ENCODE measurements at places on chromosomes 1 and 21.

DNA sequence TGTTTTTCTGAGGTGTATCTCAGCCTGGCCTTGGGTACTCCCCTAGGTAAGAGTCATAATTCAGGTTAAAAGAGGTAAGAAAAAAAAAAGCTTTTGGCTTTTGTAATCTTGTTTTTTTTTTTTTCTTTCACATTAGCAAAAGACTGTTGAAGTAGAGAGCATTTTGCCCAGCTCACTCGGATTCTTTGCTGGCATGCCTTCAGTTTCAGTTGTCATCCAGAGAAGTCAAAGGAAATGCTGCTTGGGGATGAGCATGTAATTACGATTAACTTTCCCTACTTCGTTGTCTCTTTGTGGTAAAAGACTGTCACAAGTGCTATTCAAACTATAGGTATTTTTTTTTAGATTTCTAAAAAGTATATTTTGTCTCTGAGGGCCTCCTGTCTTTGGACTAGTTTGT, 6.3 kb downstream of the BACH1 start:
- DNase-seq = no peak

DNA sequence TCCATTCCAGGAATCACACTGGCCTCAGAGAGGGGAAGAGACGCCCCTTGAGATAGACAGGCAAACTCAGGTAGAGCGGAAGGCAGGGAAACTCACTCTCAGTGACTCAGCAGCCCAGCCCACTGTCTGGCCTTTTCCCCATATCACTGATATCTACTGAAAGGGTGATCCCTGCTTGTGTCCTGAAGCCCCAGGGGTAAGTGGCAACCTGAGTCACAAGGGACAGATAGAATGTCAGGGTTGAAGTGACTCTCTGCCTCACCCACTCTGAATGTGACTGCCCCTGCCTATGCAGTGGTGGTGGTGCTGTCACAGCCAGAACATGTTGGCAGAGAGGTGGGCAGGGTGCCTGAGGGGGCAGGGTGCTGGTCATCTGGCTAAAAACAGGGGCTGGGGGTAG, 157.5 kb upstream of the FGGY start:
- DNase-seq = no peak

- DNase-seq = no peak
These were observed 31.9 kb upstream of the DENND1B start for GRCh38 chr1:197807216-197807615.

DNA sequence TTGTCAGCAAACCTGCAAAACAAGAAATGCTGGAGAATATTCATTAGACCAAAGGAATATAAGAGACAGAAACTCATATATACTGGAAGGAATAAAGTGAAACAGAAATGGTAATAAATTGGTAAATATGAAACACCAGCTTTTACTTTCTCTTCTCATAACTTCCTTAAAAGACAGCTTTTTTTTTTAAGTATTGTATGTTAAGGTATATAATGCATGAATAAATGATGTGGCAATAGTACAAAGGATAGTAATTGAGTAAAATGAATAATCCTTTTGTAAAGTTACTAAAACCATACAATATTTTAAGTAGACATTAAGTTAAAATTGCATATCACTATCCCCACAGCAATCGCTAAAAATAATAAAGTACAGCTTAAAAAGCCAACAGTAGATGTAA, 64.8 kb downstream of the TRIM33 start:
- DNase-seq = no peak

- DNase-seq = no peak
These were observed 15.1 kb upstream of the ST6GALNAC3 start for GRCh38 chr1:76059451-76059850.

DNA sequence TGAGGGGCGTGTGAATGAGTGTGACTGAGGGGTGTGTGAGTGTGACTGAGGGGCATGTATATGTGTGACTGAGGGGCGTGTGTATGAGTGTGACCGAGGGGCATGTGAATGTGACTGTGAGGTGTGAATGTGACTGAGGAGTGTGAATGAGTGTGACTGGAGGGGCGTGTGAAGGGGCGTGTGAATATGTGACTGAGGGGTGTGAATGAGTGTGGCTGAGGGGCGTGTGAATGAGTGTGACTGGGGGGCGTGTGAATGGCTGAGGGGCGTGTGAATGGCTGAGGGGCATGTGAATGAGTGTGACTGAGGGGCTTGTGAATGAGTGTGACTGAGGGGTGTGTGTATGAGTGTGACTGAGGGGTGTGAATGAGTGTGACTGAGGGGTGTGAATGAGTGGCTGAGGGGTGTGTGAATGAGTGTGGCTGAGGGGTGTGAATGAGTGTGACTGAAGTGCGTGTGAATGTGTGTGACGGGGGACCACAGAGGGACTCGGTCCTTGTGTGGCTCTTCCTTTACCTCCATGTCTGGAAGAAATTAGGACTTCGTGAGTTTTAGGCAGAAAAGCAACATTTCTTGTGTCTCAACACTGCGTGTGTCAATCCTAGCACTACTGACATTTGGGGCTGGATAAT, 105.8 kb downstream of the GLIS1 start:
- no peak for DNase-seq

DNA sequence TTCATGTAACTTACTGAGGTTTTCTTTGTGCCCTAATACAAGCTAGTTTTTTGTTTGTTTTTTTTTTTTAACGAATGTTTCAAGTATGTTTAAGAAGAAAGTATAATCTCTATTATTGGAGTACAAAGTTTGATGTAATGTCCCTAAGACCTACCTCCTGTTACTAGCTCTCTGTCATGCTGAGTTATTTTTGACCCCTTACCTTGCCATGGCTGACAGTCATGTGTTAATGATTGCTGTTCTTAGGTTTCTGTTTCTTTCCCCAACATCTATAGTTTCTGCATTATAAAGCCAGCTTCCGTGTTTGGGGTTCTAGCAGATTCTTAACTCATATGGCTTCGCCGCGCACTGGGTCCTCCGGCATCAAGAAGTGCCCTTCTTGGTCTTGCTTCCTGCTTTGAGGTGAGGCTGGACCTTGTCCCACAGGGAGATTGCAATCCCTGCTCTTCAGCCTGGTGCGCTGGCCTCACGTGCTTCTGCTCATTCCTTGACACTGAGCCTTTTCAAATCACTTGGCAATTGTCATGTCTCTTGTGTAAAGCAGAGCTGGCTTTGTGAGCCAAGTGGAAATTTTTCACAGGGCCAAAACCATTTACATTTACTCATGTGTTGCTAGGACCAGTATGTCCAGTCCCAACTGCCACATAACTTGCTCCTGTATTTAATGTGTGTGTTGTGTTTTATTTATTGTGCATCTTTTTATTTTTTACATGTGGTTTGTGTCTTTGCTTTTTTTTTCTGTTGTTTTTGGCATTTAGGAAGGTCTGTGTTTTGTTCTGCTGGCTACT, 135.0 kb upstream of the COL6A1 start:
- DNase-seq = no peak

- no peak for DNase-seq
These were observed 40.4 kb upstream of the ZSWIM5 start for GRCh38 chr1:45246760-45247159.

DNA sequence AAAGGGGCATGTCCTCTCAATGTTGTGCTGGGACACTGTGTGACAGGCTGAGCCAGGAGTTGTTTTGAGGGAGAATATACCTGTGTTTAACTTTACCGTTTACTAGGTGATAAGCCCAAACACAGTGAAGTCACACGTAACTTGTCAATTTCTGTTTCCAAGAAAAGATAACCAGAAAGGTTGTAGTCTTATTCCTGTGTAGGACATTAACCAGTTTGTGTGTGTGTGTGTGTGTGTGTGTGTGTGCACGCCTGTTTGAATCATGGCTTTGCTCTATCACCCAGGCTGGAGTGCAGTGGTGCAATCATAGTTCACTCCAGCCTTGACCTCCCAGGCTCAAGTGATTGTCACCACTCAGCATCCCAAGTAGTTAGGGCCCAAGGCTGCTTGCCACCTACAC, 83.6 kb downstream of the MRPS6 start:
- DNase-seq = no peak

DNA sequence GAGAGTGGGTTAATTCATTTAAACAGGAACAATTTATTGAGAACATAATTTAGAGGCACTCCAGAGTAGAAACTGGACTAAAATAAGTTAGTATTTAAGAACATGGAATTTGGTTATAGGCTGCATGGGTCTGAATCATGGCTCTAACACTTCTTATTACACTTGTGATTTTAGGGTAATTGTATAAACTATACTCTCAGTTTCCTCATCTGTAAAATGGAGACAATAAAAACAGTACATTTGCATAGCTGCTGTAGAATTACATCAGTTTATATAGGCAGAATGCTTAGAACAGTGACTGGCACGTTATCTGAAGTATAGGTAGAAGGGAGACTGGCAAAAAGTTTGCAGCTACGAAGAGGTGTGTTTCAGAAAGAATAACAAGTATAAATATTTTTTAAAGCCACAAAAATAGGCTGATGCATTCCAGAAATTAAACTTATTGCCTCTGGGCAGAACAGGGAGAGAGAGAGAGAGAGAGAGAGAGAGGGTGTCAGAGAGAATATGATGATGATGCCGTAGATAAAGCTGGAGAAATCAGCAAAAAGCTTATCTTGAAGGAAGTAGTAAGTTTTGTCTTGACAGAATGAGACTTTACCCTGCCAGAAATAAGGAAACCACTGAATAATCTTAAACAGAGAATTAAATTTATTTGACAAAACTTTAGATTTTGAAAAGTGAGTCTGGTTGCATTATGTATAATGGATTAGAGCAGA, 8.1 kb upstream of the OR6K3 start:
- DNase-seq = no peak

DNA sequence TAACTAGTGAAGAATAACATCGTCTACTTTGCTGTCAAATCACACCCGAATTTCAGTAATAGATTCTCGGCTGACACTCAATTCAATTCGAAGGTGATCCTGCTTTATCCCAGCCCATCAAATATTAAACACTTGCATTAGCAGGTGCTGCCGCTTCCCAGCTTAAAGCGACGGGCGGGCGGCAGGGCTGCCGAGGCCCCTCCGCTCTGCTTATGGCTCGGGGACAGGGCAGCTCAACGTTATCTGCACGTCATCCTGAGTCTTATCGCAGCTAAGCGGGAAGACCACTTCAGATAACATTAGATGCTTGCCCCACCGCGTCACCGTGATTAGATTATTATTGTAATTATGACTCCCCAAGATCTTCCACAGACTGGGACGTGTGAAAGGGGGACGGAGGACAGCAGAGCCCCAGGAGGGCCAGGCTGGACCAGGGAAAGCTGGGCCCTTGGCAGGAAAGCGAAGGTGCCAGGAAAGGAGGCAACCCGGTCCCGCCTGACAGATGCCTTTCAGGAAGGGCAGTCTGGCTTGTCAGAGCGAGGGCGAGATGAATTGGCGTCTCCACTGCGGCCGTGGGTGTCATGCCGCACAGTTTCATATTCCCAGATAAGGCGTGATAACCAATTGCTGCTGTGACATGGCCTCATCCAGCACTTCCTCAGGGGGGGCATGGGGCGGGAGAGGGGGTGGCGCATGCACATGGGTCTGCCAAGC, 37.0 kb downstream of the DMAP1 start:
- no peak for DNase-seq

- DNase-seq = no peak
These were observed 2.2 kb upstream of the ATP1A2 start for GRCh38 chr1:160113407-160113806.

DNA sequence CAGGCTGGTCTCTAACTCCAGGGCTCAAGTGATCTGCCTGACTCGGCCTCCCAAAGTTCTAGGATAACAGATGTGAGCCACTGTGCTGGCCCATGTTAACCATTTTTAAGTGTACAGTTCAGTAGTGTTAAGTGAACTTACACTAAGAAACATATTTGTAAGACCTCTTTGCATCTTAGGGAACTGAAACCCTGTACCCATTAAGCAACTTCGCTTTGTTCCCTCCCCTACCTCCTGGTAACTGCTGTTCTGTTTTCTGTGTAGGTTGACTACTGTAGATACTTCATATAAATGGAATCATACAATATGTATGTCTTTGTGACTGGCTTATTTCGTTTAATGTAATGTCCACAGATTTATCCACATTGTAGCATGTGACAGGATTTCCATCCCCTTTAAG, 11.0 kb downstream of the NUDC start:
- DNase-seq = no peak

DNA sequence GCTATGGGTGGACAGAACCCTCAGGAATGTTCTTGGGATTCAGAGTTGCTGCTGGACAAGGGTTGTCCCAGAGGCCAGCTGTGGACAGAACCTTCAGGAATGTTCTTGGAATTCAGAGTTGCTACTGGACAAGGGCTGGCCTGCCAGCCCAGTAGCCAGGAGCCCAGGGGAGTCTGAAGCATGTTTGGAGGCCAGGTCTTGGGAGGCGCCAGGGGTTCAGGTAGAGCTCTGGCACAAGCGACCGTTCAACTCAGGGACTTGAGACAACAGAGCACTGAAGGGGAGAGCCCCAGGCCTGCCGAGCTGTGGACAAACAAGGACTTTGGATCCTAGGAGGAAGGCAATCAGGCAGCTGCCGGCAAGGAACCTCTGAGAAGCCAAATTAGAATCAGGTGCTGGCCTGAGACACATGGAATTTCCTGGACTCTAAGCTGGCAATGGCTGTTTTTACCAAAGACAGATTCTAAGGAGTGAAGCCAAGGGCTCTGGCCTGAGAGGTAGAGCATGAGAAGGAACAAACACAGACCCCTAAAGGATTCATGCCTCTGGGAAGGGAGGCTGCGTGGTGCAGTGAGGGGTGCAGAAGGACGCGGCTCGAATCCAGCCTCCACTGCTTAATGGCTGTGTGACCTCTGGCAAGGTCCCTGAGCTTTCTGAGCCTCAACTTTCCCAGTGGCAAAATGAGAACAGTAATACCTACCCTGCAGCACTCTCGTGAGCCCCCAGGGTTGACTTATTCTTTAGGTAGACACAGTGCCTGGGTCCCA, 13.4 kb downstream of the PLA2G5 start:
- no peak for DNase-seq

GRCh38 chr1:3453203-3453761, 1.2 kb upstream of the ARHGEF16 start:
- no peak for DNase-seq

GRCh38 chr1:19664453-19665185, at the start of gene HTR6:
Gene HTR6 (plus strand): TSS chr1:19664875. CDS start chr1:19665754, 879 bp downstream.
- no peak for DNase-seq

DNA sequence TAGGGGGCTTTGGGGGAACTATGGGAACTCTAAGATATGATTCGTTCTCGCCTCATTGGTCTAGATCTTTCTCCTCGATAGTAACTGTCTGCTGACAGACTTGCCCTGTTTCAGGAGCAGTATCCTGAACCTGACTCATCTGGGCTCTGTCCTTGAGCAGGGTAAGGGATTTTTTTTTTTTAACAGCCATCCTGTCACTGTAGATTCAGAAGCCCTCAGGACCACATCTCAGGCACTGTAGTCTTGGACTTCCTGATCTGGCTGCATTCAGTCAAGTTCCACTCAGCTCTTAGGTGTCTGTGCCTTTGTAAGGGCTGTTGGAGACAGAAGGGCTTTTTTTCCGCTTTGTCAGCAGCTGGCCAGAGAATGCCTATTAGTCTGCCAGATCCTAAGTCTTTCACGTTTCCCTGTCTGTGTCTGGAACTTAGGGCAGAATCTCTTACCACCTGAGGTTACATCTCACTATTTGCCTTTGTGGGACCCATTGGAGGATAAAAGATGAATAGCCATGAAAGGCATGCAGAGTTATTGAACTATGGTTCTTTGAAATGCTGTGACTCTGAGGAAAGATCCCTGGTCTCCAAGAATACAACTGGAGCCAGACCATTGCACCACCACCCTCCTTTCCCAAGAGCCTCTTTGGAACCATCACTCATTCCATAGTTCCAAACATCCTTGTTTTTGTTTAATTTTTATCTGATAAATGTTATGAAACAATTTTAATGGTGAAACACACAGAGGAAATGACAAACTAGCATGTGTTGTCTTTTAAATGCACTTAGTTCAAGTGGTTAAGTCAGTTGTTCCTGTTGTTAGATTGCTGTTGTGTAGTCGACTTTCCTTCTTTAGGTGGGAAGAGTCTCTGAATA, 49.7 kb upstream of the MACF1 start:
- no peak for DNase-seq

- DNase-seq = no peak
These were observed 43.1 kb downstream of the SKI start for GRCh38 chr1:2271211-2271721.
